CD4-positive, alpha-beta memory T cell (primary cell): ENCODE measurements at places on chromosomes 5 and 9.

GRCh38 chr5:78361631-78361993, 1.2 kb downstream of the SCAMP1 start:
- DNase-seq: no peak

DNA sequence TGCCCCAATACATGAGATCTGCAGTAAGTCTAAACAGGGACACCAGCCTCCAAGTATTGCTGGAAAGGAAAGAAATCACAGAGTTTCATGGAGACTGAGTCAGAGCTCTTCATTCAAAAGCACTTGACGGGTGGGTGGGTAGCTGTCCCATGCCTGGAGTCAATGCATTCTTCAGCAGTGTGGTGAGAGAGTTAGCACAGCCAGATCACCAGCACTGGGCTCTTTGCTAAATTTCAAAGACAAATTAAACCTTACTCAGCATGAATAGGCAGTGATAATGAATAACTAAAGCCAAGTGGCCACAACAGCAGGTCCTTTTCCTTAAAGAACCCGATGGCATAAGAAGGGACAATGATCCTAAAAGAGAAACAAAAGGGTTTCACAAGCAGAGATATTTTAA, 192.4 kb downstream of the ACTL7B start:
- DNase-seq: no peak

DNA sequence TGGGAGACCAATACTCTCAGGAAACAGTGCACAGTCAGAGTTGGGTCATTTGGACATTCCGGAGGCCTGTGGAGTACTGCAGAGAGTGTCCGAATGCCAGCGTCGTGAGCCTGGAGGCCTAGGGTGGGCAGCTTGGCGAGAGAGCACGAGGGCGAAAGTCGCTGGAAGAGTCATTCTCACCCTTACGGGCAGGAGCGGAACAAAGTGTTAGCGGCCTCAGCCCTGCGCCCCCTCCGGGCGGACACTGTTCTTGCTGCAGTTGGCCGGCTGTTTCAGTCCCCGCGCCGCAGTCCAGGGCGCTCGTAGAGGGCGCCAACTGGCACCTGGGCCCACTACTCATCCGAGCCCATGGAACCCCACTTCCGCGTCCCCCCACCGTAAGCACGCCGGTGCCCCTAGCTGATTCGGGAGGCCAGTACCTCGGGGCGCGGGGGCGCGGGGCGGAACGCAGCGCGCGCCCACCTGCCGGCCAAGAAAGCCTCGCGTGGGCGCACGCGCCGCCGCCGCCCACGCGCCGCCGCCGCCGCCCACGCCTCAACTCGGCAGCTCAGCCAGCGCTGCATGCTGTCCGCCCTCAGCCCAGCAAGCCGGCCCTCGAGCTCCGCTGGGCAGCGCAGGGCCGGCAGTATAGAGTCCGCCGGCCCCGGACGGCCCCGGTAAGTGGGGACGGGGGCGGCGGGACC, 99.7 kb upstream of the CCL21 start:
- no peak for DNase-seq

DNA sequence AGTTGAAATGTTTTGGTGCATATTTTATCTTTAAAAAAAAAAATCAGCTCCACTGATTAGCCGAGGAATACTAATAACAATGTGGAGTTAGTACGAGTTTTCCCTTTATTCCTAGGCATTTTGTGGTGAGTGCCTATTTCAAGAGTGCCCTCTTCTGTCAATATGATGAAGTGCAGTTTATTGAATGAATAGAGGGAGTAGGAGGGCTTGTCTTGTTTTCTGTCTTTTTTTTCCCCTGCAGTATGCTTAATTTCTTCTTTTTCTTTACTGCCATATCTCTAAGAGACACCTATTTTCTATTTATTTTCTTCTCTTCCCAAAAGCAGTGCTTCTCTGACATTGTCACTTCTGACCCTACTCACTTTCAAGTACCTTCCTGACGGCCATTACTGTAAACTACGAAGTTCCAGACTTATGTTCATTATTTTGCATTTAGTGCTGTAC, 169.6 kb upstream of the PITX1 start:
- no peak for DNase-seq

DNA sequence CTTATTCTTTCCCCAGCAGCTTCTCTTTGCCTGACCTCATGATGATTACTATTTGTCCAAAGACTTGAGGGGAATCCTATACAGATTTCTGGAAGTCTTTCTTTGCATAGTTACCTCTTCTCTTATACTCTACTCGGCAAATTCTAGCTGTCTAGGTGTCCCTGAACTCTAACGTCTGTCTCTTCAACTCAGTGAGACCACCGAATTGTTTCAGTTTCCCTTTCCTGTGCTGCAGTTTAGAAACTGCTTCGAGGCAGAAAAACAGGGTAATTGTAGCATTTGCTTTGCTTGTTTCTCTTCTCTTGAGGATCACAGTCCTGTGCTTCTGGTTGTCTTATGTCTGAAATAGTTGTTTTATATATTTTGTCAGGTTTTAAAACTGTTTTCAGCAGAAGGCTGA, 14.8 kb downstream of the LVRN start:
- no peak for DNase-seq

- no peak for DNase-seq
Observed at GRCh38 chr9:101028346-101029314, at the start of gene PLPPR1. Gene PLPPR1, plus strand, starts transcription at chr9:101028727.

DNA sequence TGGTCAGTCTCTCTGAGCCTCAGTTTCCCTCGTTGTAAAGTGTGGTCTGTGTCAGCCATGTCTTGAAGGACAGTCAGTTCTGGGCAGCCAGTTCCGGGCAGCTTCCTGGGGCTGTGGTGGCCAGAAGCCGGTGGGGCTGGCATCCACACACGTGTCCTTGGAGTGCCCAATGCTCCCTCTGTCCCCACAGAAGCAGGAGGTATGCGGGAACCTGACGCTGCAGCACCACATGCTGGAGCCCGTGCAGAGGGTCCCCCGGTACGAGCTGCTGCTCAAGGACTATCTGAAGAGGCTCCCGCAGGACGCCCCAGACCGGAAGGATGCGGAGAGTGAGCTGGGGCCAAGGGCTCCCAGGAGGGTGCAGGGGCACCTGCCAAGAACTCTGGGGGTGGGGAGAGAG, 48.4 kb upstream of the SUSD3 start:
- no peak for DNase-seq

- DNase-seq: no peak
Observed at GRCh38 chr9:117268847-117269446, 145.9 kb downstream of the ASTN2 start.

GRCh38 chr9:114906922-114907571, 23.3 kb downstream of the TNFSF8 start:
- DNase-seq: no peak

- no peak for DNase-seq
Observed at GRCh38 chr9:136622538-136622948, 40.2 kb upstream of the EGFL7 start.

DNA sequence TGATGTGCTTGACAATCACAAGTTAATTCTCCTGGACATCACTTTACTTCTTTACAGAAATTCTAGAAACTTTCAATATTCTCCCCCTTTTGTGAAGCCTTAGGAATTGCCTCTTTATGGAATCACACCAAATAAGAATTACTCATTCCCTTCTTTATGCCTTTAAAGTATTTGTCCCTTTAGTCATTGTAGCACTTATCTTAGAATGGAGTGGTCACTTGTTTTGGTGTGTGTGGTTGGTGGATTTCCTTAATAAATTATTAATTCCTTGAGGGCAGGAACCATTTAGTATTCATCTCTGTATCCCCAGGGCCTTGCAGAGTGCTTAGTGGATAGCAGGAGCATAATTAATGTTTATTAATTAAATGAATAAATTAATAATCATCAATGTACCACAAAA, 307.0 kb downstream of the ARRDC3 start:
- no peak for DNase-seq

GRCh38 chr5:117072439-117072838, 497.8 kb upstream of the SEMA6A start:
- DNase-seq: no peak

DNA sequence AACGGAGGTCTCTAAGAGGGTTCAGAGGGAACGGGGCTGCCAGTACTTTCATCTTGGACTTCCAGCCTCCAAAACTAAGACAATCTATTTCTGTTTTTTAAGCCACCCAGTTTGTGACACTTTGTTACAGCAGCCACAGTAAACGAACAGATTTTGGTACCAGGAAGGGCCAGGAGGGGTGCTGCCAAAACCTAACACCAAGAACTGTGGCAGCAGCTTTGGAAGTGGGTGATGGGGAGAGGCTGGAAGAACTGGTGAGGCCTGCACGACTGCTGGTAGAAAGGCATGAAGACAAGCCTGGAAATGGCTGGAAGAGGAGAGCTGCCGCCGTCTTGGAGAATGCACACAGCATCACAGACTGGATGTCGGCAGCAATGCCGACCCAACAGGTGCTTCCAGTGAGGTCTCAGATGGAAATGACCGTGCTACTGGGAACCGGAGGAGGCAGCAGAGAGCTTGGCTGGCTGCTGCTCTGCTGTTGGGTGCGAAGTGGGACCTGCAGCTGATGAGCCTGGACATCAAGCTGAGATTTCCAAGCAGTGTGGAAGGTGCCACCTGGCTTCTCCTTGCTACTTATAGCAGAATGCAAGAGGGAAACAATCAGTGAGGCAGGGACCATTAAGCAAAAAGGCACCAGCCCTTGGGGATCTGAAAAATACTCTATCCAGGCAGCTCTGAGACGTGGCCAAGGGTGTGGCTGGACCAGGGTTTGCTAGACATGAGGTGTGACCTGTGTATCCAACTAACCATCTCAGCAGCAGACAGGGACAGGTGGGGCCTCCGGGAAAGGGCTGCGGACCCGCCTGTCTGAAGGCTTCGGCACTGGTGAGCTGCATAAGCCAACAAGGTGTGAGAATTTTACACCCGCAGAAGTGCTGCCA, 4.7 kb upstream of the TMEM210 start:
- peak; percentile 31 for DNase-seq

DNA sequence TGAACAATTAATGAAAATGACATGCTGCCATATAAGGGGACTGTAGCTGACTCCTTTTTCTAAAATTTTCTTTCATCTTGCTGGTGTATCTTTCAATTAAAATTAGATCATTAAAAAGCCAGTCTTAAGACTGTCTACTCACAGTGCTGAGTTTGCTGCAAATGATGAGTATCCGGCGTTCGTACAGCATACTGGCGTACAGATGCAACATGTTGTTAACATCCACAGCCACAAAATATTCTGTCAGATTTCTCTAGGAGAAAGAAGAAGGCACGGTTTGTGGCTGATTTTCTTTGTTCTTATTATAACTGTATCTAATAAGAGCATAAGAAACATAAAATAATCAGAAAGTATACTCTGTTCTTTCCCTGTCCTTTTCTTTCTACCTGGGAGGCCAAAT, 278.1 kb downstream of the DENND1A start:
- DNase-seq: no peak

- no peak for DNase-seq
Observed at GRCh38 chr5:83764101-83764500, 43.4 kb upstream of the HAPLN1 start.

- DNase-seq: peak; percentile 74
Observed at GRCh38 chr5:170254056-170254455, 21.3 kb downstream of the C5orf58 start.

GRCh38 chr9:112015736-112016135, 119.1 kb downstream of the UGCG start:
- no peak for DNase-seq

DNA sequence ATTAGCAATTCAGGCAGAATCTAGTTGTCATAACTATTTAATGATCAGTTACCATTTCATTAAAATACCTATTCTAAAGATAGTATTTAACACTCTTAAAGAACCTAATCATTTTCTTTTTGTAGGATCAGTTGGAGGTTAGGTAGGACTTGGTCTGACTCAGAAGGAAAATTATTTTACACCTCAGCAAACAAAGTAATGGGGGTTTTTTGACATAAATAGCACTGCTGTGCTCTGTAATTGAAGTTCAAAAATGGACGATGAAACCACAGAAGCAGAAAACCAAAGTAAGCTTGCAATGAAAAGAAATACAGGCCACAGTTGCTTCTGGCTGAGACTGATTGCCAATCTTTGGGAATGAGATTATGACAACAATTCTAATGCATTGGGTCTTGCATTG, 187.0 kb upstream of the TRPM3 start:
- DNase-seq: no peak

- no peak for DNase-seq
Observed at GRCh38 chr9:37566716-37567115, 9.5 kb downstream of the FBXO10 start.

GRCh38 chr5:62538017-62538942, 40.3 kb upstream of the LRRC70 start:
- DNase-seq: no peak

DNA sequence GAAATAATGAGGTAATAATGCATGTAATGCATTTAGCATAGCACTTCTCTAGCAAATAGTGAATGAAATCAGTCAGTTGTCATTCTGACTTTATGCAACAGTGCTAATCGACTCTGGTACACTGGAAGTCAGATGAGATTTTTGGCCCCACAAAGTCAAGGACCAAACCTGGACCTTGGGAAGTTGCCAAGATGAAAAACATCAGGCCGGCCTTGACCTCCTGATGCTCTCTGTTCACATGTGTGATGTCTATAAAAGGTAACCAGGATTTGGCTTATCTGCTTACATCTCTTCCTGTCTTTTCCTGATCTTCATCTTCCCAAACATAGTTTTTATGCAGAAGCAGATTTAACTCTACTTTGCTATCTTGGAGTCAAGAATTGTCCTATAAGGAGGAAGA, 39.5 kb downstream of the SLC22A5 start:
- DNase-seq: no peak

GRCh38 chr5:167208911-167209310, 1082.5 kb upstream of the WWC1 start:
- no peak for DNase-seq

DNA sequence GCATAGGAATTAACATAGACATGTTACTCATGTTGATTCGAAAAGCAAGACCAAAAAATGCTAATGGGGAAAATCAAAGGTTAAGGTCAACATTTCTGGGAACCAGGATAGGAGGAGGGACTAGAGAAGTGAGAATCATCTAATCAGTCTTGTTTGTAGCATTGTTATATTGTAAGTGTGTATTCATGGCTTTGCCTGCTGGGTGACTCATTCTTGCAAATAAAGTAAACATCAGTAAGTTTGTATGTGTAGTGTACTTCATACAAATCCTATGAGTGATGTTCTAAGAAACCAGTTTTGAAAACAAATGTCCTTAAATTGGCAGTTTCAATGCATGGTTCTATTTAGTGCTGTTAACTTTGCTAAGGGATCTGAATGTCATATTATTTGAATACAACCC, 79.0 kb upstream of the TMEM252 start:
- no peak for DNase-seq

DNA sequence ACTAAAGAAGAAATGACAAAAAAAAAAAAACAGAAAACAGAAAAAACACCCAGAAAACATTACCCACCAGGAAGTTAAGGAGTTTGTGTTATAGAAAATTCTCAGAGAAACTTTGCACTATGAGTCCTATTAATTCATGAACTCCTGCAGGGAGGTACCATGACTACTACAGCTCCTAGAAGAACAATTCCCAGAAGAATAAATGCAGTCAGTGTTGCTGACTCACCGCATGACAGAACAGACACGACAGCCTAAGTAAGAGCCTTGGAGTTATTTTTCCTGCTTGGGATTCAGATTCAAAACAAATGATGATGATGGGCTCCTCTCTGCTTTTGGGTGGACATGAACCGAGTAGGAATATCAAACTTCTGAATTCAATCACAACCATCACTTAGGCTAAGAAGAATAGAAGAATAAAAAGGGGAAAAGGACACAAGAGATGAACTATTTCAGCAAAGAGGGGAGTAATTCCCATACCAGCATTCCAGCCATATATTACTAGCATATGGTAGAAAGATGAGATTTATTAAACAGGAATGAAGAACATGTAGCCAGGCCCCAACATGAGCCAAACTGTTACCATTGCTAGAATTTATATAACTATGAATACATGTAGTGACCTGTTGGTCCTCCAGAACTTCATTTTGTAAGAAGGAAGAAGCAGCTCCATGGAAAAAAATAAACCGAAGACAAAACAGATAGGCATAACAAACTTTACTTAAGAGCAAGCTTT, 209.6 kb upstream of the PDE4D start:
- DNase-seq: no peak
